HS-5 (cell line): ENCODE measurements at places on chromosomes 7 and 10.

DNA sequence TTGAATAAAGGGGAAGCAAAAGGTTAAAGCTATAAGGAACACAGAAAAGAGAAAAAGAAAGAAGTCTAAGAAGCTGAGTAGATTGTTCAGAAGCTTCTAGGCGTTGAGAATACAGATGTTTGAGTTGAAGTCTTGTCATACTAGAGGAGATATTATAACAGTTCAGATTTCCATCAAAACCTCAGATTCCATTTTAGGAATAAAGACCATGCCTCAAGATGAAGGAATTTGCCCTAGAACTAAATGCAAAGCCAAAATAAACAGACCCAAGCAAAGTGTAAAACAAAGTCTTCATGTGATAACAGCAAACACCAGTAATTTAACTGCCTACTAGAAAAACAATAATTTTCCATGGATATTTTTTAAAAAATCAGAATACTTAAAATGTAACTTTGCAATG is 476.5 kb upstream of the POT1 start:
- DNase-seq, result no peak

DNA sequence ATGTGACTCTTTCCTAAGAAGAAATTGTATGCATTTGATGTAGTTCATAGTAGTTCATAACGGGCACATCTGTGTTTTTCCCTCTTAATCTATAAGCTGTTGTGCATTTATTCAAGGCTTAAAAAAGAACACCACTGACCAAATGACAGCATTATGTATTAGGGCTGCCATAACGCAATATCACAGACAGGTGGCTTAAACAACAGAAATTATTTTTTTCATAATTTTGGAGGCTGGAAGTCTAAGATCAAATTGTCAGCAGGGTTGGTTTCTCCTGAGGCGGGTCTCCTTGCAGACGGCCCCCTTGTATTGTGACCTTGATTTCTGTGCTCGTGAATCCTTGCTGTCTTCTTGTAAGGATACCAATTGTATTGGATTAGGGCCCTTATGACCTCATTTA is 627 bp upstream of the SSMEM1 start:
- DNase-seq, result no peak

- DNase-seq, result no peak
Measured at GRCh38 chr7:34451183-34451582, 206.8 kb upstream of the NPSR1 start.

- no peak for DNase-seq
Measured at GRCh38 chr7:105298439-105298894, 90.3 kb downstream of the SRPK2 start.
